ENCODE measurements at places on chromosomes 5 and 9.

- DNase-seq: no peak
These were observed 8.4 kb downstream of the SPEF2 start for GRCh38 chr5:35626108-35626507.

GRCh38 chr9:87909310-87910041 is 8.3 kb upstream of the SPATA31C1 start:
- no peak for DNase-seq

- no peak for DNase-seq
These were observed 60.6 kb upstream of the S1PR3 start for GRCh38 chr9:88930716-88931115.

DNA sequence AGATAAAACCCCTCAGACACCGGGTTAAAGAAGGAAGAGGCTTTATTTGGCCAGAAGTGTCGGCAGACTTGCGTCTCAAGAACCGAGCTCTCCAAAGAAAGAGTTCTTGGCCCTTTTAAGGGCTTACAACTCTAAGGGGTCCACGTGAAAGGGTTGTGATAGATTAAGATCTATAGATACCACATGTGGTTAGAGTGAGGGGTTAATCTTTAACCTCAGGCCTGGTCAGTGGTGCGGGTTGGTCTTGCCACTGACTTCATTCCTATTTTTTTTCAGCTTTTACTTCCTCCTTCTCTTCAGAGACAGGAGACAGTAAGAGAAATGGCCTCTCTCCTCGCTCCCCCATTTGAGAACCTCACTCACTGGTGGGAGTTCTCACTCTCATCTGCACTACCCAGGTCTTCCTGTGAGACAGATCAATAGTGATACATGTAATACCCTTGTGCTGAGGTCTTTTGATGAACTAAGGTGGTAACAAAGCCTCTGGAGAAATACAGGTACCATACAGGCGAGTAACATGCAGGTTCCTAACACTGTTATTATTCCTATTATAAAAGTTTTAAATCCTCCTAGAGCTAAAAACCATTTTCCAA is 52.4 kb upstream of the COX7C start:
- DNase-seq: no peak

- DNase-seq: no peak
These were observed 3.1 kb downstream of the RANBP3L start for GRCh38 chr5:36298552-36298951.

DNA sequence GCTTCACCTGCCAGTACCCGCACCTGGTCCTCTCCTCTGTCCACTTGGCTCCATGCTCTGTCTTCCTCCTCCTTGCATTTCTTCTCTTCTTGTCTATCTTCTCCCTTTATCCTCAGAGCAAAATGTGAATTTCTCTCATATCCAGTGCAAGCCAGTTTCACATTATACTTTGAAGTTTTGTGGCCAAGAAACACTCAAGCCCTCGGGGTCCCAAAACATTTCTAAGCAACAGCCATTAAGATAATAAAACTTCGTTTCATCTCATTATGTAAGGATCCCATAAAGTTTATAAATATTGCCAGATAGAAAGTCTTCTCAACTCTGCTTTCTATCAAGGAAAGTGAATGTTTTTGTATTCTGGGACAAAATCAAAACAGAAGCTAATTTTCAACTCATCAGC is 178.8 kb downstream of the SNX18 start:
- no peak for DNase-seq

- no peak for DNase-seq
These were observed 177.2 kb upstream of the MAP3K1 start for GRCh38 chr5:56638061-56638621.

GRCh38 chr5:137672001-137672400 is 63.9 kb downstream of the KLHL3 start:
- no peak for DNase-seq

- DNase-seq: no peak
These were observed 58.4 kb downstream of the DAPK1 start for GRCh38 chr9:87556039-87556438.

DNA sequence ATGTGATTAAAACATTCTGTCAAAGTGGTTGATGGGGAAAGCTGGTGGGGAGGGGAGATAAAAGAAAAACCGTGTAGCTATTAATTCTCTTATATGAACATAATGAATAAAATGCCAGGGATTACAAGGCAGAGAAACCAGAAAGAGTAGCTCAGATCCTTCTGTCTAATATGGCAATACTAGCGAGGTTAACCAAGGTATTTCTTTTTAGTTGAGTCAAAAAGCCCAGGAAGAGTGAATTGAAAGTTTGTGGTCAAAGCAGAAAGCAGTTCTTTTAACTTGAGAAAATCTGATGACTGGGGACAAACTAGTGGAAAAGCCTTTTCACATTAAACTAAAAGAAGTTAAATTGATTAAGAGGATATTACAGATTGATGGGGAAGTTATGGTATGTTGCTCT is 76.0 kb downstream of the ERBIN start:
- DNase-seq: no peak

GRCh38 chr5:79330071-79330470 is 94.1 kb downstream of the JMY start:
- no peak for DNase-seq

DNA sequence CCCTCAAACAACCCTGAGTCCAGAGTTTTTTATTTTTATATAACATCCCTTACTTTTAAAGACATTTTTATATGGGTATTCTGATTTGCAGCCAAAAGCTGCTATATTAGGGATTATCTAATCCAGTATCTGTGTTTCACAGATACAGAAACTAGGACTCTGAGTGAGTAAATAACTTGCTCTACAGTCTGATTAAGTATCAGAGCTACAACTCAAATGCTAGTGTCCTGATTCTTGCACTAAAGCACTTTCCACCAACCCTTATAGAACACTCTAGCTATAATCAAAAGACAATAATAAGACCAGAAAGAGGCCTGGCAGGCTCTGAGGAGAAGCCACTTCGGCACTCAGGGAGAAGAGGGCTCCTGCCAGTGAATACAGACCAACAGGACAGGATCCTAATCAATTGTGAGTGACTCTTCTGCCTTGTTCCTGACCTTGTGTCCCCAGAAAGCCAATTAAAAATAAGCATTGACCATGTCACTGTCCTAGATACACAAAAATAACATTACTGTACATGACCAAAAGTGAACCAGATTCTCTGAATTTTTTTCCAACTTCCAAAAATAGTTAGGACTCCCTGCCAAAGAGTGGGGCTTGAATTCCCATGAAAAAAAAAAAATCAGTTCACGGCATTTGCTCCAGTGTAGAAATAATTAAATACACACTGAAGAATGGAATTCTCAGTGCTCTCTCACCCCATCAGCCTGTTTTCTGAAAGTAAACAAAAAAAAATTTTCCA is 63.6 kb upstream of the MAP3K1 start:
- no peak for DNase-seq

DNA sequence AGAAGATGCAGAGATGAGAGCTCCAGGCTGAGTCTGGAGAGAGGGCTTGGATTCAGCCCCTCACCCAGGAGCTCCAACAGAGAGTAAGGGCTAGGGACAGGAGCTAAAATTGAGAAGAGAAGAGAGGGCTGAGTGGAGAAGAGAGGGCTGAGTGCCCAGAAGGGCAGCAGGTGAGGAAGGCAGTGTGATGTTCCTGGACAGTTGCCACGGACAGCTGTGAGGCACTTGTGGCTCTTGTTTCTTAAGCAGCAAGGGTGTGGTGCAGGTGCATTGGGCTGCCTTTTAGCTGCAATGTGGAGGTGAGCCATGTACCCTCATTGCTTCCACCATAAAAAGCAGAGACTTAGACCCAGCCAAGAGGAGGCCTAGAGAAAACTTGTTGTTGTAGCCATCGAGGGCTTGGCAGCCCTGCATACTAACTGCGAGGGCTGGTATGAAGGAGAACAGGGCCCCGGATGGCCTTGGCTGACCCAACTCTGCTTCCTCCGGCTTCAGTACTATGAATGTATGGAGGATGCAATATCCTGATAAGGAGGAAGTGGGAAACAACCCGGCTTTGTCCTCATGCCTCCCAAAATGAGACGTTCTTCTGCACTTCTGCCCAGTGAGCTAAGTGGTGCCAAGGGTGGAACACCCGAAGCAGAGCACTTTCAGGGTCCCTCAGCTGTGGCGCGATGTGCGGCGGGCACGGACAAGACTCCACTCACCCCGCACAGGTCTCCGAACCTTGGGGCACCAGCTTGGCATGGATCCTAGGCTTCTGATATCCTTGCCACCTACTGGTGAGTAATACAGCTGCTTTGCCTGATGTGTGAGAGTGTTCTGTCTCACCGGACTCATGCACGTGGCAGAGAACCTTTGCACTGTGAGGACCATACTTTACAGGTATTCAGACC is 65.2 kb downstream of the LRRC70 start:
- no peak for DNase-seq

- DNase-seq: no peak
These were observed 35.4 kb downstream of the CXXC5 start for GRCh38 chr5:139683295-139684271.

GRCh38 chr9:96395964-96396363 is 12.5 kb upstream of the SLC35D2 start:
- no peak for DNase-seq

DNA sequence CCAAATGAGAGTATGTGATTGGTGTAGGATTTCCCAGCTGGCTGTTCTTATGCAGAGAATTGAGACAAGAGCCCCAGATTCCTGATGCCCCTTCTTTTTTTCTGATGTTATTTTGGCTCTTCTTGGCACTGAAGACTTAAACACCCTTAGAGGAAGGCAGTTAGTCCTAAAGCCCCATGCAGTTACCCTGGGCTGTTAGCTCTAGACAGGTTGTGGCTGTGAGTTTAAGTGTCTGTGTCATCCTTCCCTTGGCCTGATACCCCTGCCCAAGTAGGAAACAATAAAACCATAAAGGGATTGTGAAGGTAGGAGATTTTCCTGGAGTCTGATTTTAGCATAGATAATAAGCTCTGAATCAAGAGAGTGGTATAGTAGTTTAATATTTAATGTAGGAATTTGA is 13.2 kb downstream of the TNPO1 start:
- no peak for DNase-seq

- no peak for DNase-seq
These were observed 338.1 kb downstream of the PRELID2 start for GRCh38 chr5:145497052-145497451.

GRCh38 chr5:143055596-143056338 is 285.6 kb downstream of the ARHGAP26 start:
- DNase-seq: no peak

- DNase-seq: no peak
These were observed 6.1 kb upstream of the CFAP157 start for GRCh38 chr9:127700594-127701255.

DNA sequence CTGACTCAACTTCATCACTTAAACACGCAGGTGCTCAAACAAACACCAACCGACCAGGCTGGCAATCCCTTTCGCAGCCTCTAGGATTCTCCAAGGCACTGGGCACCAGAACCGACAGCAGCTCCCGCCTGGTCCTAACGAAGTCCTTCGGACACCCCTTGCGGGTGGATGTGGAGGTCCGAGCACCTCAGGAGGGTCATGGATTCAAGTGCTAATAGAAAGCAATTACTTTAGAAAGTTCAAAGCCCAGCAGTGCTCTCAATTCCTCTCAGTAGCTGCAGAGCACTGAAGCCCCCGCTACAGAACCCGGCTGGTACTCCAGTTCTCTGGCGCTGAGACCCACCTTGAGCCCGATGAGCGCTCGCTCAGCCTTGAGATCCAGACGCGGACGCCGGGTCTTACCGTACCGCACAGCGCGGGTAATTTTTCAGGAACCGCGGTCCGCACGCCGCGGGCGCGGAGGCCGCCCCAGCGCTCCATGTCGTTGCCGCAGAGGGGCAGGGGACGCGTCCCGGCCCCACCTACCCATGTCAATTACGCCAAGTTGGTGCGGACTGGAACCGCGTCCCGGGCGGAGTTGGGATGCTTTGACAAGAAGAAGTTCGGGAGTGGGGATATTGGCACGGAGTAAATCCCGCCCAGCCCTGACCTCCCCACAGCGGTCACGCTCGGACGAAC is 638 bp downstream of the MARCHF3 start:
- DNase-seq: peak; percentile 47

DNA sequence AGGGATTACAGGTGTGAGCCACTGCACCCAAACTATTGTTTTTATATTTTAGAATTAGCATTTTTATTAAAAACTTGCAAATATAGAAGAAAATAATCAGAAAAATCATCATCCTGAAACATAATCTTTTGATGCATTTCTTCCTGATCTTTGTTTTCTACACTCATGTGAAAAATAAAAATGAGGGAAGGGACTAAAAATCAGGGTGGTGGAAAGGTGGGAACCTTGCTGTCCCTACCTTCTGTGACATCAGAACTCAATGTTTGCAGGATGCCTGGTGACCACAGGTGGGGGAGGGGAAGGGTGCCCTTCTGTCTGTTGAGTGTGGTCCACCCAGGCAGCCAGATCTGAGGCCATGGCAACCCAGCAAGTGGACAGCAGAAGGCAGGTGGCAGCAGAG is at the start of gene SMIM23:
Gene SMIM23, plus strand, starts transcription at position 301 of the 400 bp plus-strand sequence. Its CDS starts 55 bp downstream, at position 356.
- DNase-seq: no peak

DNA sequence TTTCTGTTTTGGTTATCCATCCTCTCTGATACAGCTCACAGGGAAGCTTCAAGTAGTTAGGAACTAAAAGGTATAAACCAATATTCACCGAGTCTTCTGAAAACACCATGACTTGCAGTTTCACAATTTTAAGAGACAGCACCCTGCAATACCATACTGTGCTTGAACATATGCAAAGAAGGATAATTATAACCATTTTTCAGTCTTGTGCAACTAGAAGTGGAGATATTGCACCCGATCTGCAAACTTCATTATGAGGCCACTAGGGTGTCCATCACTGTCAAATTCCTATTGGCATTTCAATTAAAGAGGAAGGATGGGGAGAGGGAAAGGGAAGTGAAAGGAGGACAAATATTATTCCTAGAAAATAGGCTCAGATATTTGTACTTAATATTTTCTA is 32.4 kb upstream of the CEP120 start:
- DNase-seq: peak; percentile 22

- no peak for DNase-seq
These were observed 178.8 kb upstream of the KIF2A start for GRCh38 chr5:62127098-62127736.

DNA sequence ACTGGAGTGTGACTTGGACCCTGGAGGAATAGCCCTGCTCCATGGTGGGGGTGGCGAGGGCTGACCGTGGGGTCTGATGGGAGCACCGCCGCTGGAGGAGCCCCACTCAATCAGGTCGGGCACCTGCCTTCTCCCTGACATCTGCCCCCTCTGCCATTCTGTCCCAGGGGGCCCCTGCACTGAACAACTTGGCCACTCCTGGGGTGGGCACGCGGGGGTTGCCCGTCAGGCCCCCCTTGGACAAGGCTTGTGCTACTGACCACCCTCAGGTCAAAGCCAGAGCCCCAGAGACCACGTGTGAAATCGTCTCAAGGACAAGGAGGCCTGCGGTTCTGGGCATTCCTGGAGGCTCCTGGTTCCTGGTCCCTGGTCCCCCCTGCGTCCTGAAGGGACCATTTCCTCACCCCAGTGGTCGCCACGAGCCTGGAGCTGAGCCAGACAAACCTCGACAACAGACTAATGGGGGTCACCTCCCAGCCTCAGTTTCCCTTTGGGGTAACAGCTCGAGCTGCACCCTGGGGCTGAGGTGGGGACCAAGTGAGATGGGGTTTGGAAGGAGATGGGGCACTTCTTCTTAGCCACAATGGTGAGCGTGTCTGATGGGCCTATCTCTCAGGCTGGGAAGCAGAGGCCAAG is 73.4 kb upstream of the RNU6ATAC start:
- no peak for DNase-seq

GRCh38 chr5:73135429-73136054 is 15.2 kb downstream of the TMEM171 start:
- no peak for DNase-seq

Data from AML-193 (cell line).